A549 (cell line): ENCODE measurements at places on chromosomes 7 and 10.

GRCh38 chr10:125782616-125783015, 7.0 kb upstream of the MMP21 start:
- no peak for DNase-seq

DNA sequence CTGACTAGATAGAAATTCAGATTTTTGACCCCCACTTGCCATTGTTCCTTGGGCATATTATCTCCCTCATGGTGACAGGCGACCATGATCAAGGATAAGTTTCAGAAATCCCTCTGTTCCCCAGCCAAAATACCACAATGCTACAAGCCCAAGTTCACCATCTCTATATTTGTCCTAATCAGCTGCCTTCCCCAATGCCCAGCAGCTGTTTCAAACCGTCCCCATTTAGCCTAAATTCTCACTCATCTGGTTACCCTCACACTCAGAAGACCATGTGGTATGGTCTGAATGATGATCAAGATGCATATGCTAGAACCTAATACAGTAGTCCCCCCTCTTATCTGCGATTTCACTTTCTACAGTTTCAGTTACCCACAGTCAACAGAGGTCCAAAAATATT, 956 bp upstream of the GJC3 start:
- no peak for DNase-seq

DNA sequence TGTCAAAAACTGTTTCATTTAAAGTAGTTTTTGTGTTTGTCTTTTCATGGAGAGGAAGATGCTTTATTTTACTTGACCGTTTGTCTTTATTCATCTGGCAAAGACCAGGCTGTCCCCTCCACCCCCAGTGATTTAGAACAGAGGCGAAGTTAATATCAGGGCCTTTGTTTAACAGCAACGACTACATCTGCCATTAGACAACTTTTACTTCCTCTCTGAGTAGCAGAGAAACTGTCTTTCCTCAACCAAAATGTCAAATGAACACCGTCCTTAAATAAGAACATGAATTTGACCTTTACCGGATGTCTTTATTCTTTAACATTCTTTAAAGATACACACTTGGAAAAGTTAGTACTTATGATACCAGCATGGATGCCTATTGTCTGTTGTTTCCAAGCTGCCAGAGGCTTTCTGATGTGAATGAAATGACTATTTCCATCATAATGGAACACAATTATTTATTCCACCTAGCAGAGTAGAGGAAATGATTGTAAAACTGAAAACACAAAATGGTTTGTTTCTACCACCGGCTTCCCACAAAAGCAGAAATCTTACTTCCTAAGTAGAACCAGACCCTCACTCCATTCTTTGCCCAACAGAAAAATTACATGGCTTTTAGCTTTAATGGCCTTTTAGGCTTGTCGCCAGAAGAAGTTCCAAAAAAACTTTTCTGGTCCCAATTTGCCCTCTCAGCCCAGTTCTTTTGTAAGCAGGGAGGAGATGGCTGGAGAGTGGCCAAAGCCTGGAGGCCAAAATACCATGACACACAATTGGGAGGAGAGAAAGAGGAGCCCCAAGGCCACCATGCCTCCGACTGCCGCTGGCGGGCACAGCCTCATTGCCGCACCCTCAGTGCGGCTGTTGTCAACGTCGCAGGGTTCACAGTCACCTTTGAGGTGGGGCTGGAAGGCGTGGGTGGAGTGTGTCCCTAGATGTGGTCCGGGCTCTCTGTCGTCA, 168.5 kb downstream of the TEX36 start:
- DNase-seq: no peak

- no peak for DNase-seq
Observed at GRCh38 chr10:111831058-111831457, 352.5 kb downstream of the GPAM start.

- DNase-seq: no peak
Observed at GRCh38 chr10:26755443-26755903, 58.0 kb downstream of the PDSS1 start.

DNA sequence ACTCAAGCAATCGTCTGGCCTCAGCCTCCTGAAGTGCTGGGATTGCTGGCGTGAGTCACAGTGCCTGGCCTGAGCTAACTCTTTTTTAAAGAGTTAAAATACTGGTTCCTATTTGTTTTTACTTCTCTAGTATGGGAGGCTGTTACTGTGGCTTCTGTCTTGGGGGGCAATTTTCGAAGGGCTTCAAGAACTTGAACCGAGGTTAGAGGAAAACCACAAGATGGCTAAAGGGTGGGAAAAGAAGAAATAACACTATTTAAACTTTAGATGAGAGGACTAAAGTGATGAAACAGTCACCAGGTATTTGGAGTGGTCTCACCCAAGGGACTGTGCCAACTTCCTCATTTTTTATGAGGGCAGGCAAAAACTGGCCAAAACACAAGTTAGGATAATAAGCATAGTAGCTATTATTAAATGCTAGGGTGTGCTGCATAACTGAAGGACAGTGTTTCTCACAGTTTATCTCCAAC, 17.8 kb downstream of the MET start:
- DNase-seq: no peak

GRCh38 chr7:79548727-79549126, 95.3 kb upstream of the MAGI2 start:
- DNase-seq: no peak

DNA sequence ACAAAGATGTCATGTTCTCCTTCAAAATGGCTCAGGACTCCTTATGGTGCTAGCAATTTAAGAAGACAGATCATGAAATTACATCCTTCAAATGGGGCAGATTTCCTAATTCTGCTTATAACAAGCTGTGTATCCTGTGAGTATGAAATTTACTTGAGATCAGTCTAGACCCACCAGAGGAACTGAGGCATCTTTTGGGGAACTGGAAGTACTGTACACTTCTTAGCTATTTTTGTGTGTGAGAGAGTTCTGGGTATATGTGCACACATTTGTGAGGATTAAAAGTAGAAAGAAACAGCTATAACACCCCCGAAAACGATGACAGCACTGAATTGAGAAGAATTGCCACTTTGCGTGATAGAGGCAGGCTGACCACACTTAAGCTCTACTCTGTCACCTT, 187.0 kb upstream of the CCDC6 start:
- DNase-seq: no peak

- DNase-seq: peak; percentile 81
Observed at GRCh38 chr10:119658274-119658673, 7.1 kb downstream of the BAG3 start.

DNA sequence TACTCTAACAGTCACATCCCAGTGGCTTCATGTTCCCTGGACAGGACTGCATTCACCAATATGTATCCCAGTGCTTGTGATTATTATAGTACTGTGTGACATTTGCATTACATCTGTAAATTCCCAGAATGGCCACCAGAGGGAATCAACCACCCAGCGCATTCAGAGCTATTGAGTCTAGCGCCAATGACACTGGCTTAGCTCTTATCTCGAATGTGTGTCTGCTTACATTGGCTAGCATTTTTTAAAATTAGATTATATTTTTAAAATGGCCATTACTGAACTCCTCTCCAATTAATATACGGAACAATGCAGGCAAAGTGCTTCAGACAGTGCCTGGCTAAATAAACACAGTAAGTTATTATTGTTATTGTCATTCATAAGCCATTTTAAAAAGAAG, 36.3 kb downstream of the TRIL start:
- peak; percentile 61 for DNase-seq

DNA sequence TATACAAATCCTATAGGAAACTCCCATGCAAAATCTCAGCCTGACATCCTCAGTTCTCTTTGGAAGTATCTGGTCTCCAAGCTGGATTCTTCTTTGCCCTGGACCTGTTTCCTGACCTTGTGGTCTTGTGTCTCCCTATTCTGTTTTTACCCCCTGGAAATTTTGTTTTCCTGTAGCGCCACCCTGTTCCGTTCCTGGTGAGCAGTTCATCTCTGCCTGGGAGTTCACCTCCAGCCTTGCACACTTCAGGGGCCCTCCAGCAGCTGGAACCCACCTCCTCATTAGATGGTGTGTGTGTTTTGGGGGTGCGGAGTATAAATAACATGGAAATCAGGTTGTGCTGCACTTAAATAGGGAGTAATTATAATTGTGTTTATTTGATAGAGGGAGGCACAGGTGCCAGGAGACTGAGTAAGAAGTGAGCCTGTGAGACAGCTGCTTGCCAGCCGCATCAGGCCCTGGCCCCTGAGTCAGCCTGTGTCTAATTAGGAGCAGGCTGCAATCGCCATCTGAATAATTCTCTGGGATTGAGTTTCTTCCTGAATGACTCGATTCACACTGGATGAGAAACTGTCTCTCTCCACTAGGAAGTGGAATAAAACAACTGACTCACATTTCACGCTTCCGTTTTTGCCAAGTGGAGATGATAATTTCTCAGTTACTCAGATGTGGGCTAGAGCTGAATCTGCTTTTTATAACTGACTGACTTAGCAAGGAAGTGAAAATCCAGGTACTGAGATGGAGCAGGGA, 69.4 kb upstream of the HECTD2 start:
- DNase-seq: no peak
